ENCODE measurements at places on chromosomes 11 and 22. TPM values are rescaled to one million over a fixed set of nuclear protein-coding genes. Genes with fewer than 3 reads are reported as not detected.

Gene GGTLC3
- total RNA-seq, result not detected

Gene TRIM49B
- not detected for total RNA-seq

Gene ST3GAL4
- 56.6 TPM for total RNA-seq

Gene PLAAT2
- not detected for total RNA-seq

Gene DGAT2
- total RNA-seq, result 19.2 TPM

Gene ARHGAP42
- 7.1 TPM for total RNA-seq

Gene TIMP3
- 0.67 TPM for total RNA-seq

Gene NCAM1
- total RNA-seq, result 0.18 TPM

Gene RCOR2
- total RNA-seq, result 10.2 TPM

Gene MS4A6A
- not detected for total RNA-seq

Gene SEC14L6
- not detected for total RNA-seq

Gene LMNTD2
- total RNA-seq, result 21.8 TPM

Gene MPPED2
- not detected for total RNA-seq

Gene POU2F3
- total RNA-seq, result not detected

Gene ZBTB16
- total RNA-seq, result 0.21 TPM

Gene MMP13
- total RNA-seq, result 0.15 TPM

Gene PRRG4
- total RNA-seq, result 0.87 TPM

Gene OR10D3
- not detected for total RNA-seq

Gene SCUBE2
- total RNA-seq, result 2.8 TPM

Gene GAL
- total RNA-seq, result 16.5 TPM

Gene BIK
- total RNA-seq, result 0.18 TPM

Gene MUC6
- 0.49 TPM for total RNA-seq

Gene MYOD1
- total RNA-seq, result not detected

Gene OR8J1
- not detected for total RNA-seq

Gene NRIP3
- total RNA-seq, result 22.8 TPM

Gene MMP10
- not detected for total RNA-seq

Gene OR10A2
- not detected for total RNA-seq

Gene TRPC6
- total RNA-seq, result not detected

Gene MYO7A
- total RNA-seq, result 1.3 TPM

Gene OR6A2
- 0.15 TPM for total RNA-seq

Gene CD3G
- total RNA-seq, result 0.15 TPM

Gene GGTLC2
- total RNA-seq, result not detected

Gene KIRREL3
- total RNA-seq, result 0.36 TPM

Gene OR8U1
- total RNA-seq, result not detected

Gene CASP1
- total RNA-seq, result 2.1 TPM

Measured in Panc1 (cell line).